Activated naive CD8-positive, alpha-beta T cell treated with anti-CD3 and anti-CD28 coated beads for 36 hours (primary cell): ENCODE measurements at places on chromosomes 4 and X.
A peak's percentile ranks its signal among the peaks of the same experiment; 100 is the strongest.

- H3K4me3 ChIP-seq = peak overlapping the region; percentile 50
- H3K27ac ChIP-seq = peak overlapping the region; percentile 62
- peaks cover 3% of the 10 kb centered on the region for H3K36me3 ChIP-seq
- DNase-seq = no peak
- peaks cover 15% of the 10 kb centered on the region for H3K4me1 ChIP-seq
Measured at GRCh38 chrX:137565318-137565904, 516 bp upstream of the ZIC3 start.

- H3K4me3 ChIP-seq = no peak overlapping the region
- no peak overlapping the region for H3K27ac ChIP-seq
- no peaks in the 10 kb centered on the region for H3K27me3 ChIP-seq
Measured at GRCh38 chrX:95057341-95057740, 1383.3 kb downstream of the FAM133A start.

- H3K27ac ChIP-seq = no peak overlapping the region
- H3K27me3 ChIP-seq = no peaks in the 10 kb centered on the region
- DNase-seq = no peak
- H3K4me1 ChIP-seq = no peaks in the 10 kb centered on the region
- no peak overlapping the region for H3K4me3 ChIP-seq
Measured at GRCh38 chr4:180598281-180598680, 1644.9 kb upstream of the TENM3 start.

- H3K4me1 ChIP-seq = no peaks in the 10 kb centered on the region
- H3K4me3 ChIP-seq = no peak overlapping the region
- no peak overlapping the region for H3K27ac ChIP-seq
- DNase-seq = no peak
- no peaks in the 10 kb centered on the region for H3K27me3 ChIP-seq
- peaks cover 13% of the 10 kb centered on the region for H3K36me3 ChIP-seq
Measured at GRCh38 chr4:94325835-94326234, 16.8 kb downstream of the HPGDS start.
